ENCODE measurements at places on chromosomes 7 and 10. TPM values are rescaled to one million over a fixed set of nuclear protein-coding genes. Genes with fewer than 3 reads are reported as not detected.

- no peaks in the 10 kb centered on the region for H3K27me3 ChIP-seq
- H3K36me3 ChIP-seq = no peaks in the 10 kb centered on the region
- peak; percentile 29 for DNase-seq
- no peaks in the 10 kb centered on the region for H3K4me1 ChIP-seq
- H3K4me3 ChIP-seq = no peak overlapping the region
These were observed 22.6 kb upstream of the DIP2C start for GRCh38 chr10:712089-712488.

GRCh38 chr7:149184274-149184673 is 11.1 kb upstream of the ZNF282 start:
- no peaks in the 10 kb centered on the region for H3K4me1 ChIP-seq
- H3K4me3 ChIP-seq = no peak overlapping the region
- H3K27ac ChIP-seq = no peak overlapping the region
- peaks cover 34% of the 10 kb centered on the region for H3K36me3 ChIP-seq
- H3K27me3 ChIP-seq = no peaks in the 10 kb centered on the region

GRCh38 chr10:73857446-73857845 is 16.9 kb downstream of the CAMK2G start:
- H3K36me3 ChIP-seq = peaks cover 85% of the 10 kb centered on the region
- peaks cover 22% of the 10 kb centered on the region for H3K4me1 ChIP-seq
- DNase-seq = no peak
- H3K27me3 ChIP-seq = no peaks in the 10 kb centered on the region
- H3K27ac ChIP-seq = peak overlapping the region; percentile 89

GRCh38 chr7:81416659-81417058 is 353.2 kb downstream of the HGF start:
- DNase-seq = no peak
- H3K4me3 ChIP-seq = no peak overlapping the region
- H3K4me1 ChIP-seq = no peaks in the 10 kb centered on the region
- H3K27ac ChIP-seq = no peak overlapping the region
- no peaks in the 10 kb centered on the region for H3K36me3 ChIP-seq
- no peaks in the 10 kb centered on the region for H3K27me3 ChIP-seq

DNA sequence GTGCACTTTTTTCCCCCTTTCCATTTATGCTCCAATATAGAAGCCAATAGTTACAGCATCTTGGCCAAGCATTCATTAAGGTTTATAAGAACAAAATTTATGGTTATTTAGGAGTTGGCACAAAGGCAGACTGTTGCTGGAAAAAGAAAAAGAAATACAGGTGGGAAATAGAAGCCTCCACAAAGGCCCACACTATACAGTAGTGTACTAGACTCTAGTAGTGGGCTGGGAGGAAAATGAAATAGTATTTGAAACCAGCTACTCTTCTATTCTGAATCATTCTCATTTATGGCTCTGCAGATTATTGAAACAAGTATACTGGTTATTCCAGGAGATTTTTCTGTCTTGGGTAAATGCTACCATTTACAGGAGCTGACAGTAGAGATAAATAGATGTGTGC is 80.9 kb upstream of the CDK6 start:
- no peak for DNase-seq
- H3K36me3 ChIP-seq = no peaks in the 10 kb centered on the region
- no peaks in the 10 kb centered on the region for H3K27me3 ChIP-seq
- H3K27ac ChIP-seq = no peak overlapping the region

DNA sequence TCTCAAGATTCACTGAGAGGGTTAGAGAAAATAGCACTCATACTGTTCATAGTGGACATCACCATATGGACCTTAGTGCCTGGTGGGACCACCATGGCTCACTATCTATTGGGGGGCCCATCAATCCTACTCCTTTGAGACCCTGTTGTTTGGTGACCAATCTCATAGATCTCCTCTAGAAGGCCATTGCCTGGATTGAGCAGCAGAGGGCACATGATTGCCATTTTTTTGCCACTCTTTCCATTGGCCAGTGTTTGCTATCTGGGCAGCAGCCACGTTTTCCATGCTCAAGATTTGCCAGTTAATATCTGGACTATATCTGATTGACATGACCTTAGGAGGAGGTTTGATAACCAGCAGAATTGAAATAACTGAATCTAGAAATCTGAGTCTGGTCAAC is 244.5 kb downstream of the ITGB1 start:
- no peak overlapping the region for H3K4me3 ChIP-seq
- peaks cover 6% of the 10 kb centered on the region for H3K36me3 ChIP-seq
- no peak overlapping the region for H3K27ac ChIP-seq
- no peaks in the 10 kb centered on the region for H3K4me1 ChIP-seq

DNA sequence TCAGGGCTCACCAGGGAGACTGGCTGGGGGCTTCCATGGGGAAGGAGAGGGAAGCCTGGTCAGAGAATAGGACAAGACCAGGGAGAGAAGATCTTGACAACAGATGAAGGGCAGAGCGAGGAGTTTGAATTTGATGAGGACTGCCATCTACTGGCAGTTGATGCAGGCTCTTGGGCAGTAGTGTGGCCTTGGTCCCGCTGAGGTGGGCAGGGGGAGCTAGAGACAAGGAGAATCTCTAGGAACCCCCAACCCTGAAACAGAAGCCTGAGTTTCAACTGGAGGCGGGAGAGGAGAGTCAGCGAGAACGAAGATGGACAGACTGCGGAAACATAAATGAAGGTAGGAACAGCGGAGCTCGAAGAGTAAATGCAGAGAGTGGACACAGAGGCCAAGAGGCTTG is 81.0 kb downstream of the PPP1R3C start:
- H3K27me3 ChIP-seq = no peaks in the 10 kb centered on the region
- DNase-seq = peak; percentile 87
- no peaks in the 10 kb centered on the region for H3K36me3 ChIP-seq

GRCh38 chr10:119203006-119203405 is 4.4 kb upstream of the GRK5 start:
- no peak overlapping the region for H3K4me3 ChIP-seq
- H3K4me1 ChIP-seq = peaks cover 17% of the 10 kb centered on the region
- no peaks in the 10 kb centered on the region for H3K36me3 ChIP-seq
- H3K27ac ChIP-seq = no peak overlapping the region
- DNase-seq = no peak

DNA sequence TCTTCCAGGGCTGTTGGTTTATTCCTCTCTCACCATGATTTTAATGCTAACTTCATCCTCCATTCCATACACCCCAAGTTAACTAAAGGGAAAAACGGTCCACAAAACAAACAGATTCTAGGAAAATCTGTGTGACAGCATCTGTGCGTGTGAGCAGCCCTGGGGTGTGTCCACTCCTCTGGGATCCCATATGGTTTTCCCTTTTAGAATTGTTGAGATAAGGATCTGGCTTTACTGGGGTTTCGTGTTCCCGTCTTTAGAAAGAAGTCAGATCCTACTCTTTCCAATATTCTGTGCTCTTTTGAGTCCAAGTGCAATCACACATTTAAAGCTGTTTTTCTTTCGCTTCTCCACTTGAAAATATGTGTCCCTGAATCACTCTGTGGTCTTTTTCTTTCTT is 257.1 kb downstream of the KLF6 start:
- H3K27me3 ChIP-seq = no peaks in the 10 kb centered on the region
- DNase-seq = no peak
- H3K4me1 ChIP-seq = no peaks in the 10 kb centered on the region
- H3K4me3 ChIP-seq = no peak overlapping the region

DNA sequence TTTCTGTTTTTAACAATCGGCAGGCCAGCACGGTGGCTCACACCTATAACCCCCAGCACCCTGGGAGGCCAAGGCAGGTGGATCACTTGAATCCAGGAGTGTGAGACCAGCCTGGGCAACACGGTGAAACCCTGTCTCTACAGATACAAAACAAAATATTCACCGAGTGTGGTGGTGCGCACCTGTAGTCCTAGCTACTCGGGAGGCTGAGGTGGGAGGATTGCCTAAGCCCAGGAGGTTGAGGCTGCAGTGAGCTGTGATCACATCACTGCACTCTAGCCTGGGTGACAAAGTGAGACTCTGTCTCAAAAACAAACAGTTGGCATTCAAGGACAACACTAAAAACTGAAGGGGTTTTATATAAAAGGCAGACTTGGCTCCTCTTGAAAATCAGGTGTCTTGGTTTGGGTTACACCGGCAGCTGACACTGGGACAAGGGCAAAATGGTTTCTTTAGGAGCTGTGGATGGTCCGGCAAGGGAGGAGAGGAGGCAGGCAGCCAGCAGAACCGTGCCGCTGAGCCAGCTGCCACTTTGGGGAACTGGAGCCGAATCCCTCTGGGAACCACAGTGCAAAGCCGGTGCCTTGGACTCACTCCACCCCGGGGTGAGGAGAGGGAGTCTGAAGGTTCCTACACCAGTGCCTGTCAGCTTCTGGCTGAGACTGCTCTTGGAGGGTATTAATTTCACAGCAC is 52.6 kb downstream of the CHST3 start:
- no peaks in the 10 kb centered on the region for H3K27me3 ChIP-seq
- H3K36me3 ChIP-seq = no peaks in the 10 kb centered on the region
- peaks cover 46% of the 10 kb centered on the region for H3K4me1 ChIP-seq
- peak overlapping the region; percentile 68 for H3K27ac ChIP-seq

DNA sequence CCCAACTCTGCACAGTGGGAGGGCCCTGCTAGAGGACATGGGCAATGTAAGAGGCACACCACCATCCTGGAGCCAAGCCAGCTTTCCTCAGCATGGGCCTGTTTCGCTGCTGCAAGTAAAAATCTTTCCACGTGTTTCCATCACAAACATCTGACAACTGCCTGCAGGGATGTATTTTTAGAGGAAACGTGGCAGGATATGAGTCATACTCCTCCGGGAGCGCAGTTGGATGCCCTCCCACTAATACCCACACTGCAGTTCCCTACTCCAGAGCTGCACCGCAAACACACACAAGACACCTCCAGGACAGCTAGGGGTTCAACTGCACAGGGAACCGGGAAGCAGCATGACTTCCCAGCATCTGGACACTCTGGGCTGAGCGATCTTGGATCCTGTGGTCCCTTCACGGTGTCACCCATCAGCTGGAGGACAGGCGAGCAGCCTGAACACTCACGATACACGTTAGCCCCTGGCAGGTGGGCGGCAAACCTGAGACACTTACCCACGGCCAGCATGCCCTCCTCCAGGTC is 26.1 kb downstream of the PLAC9 start:
- H3K4me1 ChIP-seq = peaks cover 63% of the 10 kb centered on the region
- H3K4me3 ChIP-seq = no peak overlapping the region
- H3K27me3 ChIP-seq = no peaks in the 10 kb centered on the region
- H3K36me3 ChIP-seq = peaks cover 52% of the 10 kb centered on the region

DNA sequence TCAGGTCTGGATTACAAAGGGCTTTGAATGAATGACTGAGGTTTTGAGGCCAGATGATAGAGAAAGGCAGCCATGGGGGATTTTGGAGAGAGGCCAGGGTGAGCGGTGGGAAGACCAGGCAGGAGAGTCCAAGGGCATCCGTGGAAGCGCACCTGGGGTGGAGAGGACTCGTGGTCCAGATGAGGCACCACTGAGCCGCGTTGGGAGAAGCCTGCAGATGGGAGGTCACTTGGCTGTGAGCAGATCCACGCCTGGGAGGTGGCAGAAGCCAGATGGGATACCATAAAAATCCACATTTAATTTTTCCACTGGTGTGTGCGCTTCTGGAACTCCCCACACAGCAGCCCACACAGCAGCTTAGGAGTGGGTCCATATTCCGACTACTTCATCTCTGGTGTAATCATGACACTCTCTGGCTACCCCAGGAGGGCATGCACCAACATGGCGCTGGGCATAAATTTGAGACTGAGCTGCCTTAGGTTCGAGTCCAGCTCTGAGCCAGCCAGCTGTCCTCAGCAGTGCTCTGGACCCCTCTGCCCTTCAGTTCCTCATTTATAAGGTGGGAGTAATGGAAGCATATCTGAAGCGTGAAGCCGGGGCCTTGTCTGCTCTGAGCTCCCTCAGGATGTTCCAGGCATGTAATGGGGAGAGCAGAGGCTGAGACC is 90.2 kb upstream of the FAM20C start:
- peak; percentile 19 for DNase-seq
- no peak overlapping the region for H3K4me3 ChIP-seq
- H3K27ac ChIP-seq = no peak overlapping the region

- no peak for DNase-seq
- peak overlapping the region; percentile 89 for H3K27ac ChIP-seq
- no peaks in the 10 kb centered on the region for H3K36me3 ChIP-seq
These were observed 825 bp downstream of the ZNF862 start for GRCh38 chr7:149838992-149839408.

GRCh38 chr10:43965918-43966570 is 317.4 kb upstream of the ZNF32 start:
- no peak overlapping the region for H3K4me3 ChIP-seq
- peak overlapping the region; percentile 28 for H3K27ac ChIP-seq
- peaks cover 3% of the 10 kb centered on the region for H3K4me1 ChIP-seq

Gene DGKI
- not detected for total RNA-seq

Gene SDK1
- 5.8 TPM for total RNA-seq

Gene TRPV5
- total RNA-seq = not detected

Gene SPDYE9
- total RNA-seq = 0.37 TPM

Gene CTAGE4
- total RNA-seq = 17.8 TPM

Gene ANKRD61
- total RNA-seq = 4.1 TPM

Gene RSU1
- total RNA-seq = 43.8 TPM

Gene SFTPA1
- 1.2 TPM for total RNA-seq
